ENCODE measurements at places on chromosomes 11 and 22.
A peak's percentile ranks its signal among the peaks of the same experiment; 100 is the strongest.

- DNase-seq = no peak
Measured at GRCh38 chr22:23256986-23257888, 76.9 kb downstream of the BCR start.

DNA sequence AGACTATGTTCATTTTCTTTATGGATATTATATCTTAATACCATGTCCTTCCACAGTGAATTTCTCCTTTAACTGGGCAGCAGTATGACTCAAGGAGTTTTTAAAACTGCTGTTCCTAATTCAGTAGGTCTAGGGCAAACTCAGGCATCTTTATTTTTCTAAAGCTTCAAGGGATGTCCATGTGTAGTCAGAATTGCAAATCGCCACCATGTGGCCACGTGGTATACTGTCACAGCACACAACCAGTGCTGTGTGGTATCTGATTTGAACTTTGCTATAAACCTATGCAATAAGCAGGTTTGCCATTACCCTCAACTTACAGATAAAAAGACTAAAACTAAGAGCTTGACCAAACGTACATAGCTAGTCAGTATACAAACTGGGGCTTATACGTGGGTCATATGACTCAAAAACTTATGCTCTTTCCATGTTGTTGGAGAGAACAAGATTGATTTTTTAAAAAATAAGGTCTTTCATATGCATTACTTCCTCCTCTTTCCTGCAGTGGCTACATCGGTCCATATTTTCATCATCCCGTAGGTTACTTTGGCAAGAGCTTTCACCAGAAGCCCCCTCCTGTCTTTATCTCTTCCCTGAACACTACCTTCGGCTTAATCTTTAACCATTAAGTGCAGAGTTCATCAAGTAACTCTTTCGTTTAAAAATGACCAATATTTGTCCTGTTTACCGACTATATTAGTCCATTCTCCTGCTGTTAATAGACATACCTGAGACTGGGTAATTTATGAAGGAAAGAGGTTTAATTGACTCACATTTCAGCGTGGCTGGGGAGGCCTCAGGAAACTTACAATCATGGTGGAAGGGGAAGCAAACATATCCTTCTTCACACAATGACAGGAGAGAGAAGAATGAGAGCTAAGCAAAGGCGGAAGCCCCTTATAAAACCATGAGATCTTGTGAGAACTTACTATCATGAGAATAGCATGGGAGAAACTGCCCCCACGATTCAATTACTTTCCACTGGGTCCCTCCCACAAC, 8.0 kb upstream of the HTATIP2 start:
- DNase-seq = peak; percentile 19

DNA sequence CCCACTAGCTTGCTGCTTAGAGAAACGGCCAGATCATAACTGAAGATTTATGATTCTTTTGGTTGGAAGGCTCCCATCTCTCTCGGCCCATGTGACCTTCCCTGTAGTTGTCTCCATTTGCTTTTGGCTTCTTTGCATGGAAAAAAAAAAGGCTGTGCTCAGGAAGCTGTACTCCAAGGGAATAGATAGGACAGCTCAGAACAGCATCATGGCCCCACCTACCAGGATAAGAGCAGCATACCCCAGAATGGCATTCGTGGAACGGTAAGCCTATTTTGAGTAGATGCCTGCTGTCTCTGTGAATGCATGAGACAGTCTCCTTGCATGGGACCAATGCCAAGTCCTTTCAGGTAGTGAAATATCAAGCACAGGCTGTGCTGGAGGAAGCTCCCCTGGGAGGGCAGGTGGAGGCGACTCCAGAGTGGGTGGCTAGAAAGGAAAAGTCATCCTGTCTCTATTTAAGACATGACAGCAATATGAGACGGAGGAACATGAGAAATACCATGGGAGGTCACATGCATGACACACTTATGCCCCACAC, 94.1 kb upstream of the AMOTL1 start:
- DNase-seq = no peak

- DNase-seq = no peak
Measured at GRCh38 chr11:74777877-74778276, 29.2 kb downstream of the RNF169 start.

DNA sequence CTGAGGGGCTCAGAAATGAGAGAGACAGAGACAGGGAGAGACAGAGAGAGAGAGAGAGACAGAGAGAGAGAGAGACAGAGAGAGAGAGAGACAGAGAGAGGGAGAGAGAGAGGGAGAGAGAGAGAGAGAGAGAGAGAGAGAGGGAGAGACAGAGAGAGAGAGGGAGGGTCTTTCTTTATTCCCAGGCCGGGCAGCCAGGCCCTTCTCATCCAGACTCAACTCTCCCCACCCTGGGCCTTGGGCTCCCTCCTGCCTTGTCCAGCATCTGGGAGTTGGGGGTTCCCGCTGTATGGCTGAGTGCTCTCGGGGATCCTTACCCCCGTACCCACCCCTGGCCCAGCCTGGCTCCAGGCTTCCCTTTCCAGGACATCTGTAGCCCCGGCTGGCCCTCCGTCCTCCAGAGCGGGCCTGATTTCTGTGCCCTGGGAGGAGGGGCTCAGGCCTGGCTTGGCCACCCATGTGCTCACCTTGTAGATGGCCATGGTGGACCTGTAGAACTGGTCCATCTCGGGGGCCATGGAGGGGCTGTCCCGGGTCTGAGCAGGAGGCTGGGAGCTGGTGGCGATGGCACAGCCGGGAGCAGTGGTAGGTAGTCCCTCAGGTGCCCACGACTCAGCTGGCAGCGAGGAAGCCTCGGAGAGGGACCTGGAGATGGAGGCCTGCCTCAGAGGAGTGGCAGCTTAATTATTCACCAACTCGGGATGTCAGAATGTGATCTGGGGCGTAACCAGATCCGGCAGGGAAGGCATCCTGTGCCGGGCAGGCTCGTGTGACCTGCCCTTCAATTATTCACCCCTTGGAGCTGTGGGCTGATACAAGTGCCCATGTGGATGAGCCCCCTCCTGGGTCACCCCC, at the start of gene BAIAP2L2:
Gene BAIAP2L2, minus strand, starts transcription at position 677 of the 855 bp plus-strand sequence. Its CDS starts 159 bp downstream, at position 518.
- no peak for DNase-seq

All from activated naive CD8-positive, alpha-beta T cell treated with anti-CD3 and anti-CD28 coated beads for 36 hours (primary cell).